ENCODE measurements at places on chromosomes 3 and 15.

DNA sequence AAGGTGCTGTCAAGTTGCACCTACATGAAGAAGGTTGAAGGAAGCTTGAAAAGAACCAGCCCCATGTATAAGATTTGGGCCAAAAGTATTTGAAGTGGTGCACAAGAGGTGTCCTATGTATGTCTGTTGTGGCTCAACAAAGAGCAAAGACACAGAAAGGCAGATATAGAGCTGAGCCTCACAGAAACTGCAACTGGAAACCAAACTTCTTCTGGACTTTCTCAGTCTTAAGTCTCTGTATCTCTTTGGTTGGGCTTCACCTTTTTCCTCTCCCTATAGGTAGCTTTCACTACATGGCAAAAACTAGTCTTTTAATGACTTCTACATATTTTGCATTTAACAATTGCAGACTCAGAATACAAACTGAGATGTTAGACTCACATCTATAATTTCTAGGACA is 8.8 kb upstream of the CMC1 start:
- no peak for DNase-seq

DNA sequence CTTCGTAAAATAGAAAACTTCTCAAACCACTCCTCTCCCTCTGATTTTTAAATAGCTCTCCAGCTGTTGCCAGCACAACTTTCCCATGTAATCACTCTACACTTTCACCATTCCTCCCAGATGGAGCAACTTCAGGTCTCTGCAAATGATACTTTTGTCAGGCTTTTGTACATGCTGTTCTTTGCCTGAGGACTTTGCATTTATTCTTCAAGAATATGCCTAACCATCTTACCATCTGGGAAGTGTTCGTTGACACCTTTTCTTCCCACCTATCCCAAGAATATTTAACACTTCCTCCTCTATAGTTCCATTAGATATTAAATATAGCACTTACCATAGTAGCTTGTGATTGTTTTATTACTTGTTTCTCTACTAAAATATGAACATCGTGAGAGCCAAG is 703.7 kb downstream of the CADM2 start:
- no peak for DNase-seq

DNA sequence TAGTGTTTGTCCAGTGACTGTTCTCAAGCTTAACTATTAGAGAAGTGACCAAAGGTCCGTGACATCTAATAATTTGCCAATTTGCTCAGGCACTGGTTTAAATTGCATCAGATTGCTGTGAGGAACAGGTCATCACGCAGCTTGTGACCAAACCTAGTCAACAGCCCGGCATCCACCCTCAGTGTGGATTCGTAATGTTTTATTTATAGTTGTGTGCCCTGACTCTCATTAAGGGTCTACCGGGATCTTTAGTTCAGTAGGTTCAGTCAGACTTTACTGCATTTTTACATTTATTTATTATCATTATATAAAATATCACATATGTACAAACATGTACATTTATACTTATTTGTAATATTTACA is 46.4 kb upstream of the PGPEP1L start:
- DNase-seq: no peak

GRCh38 chr15:95432878-95433405 is 897.6 kb upstream of the NR2F2 start:
- no peak for DNase-seq

- no peak for DNase-seq
Observed at GRCh38 chr3:142057331-142057725, 92.0 kb downstream of the TFDP2 start.

DNA sequence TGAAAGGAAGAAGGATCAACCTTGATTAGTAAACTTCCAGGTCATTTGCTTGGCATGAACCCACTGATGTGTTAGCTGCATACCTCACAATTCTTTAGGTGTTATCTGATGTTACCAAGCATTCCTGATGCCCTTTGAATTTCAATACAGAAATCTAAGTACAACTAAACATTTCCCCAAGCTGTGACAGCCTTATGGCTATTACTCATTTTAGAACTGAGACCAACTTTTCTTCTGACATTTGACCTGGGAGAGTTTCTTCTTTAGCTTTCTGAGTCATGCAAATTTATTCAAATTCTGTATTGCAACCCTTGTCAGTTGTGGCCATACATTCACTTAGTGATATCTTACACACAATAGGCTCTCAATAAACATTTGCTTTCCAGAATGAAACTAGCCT is 124.3 kb downstream of the TIGIT start:
- no peak for DNase-seq

Measured in stimulated activated CD8-positive, alpha-beta memory T cell treated with anti-CD3 and anti-CD28 coated beads, Interleukin-15, amount 100 ng/mL, for 48 hours (primary cell).